Regular cardiac myocyte (primary cell): ENCODE measurements at places on chromosomes 16 and 17. TPM values are rescaled to one million over a fixed set of nuclear protein-coding genes. Genes with fewer than 3 reads are reported as not detected.

The LRRC46 gene
- 0.19 TPM in 1 of 2 replicates, not detected in the other for total RNA-seq

The KRTAP4-1 gene
- not detected in 2 replicates for total RNA-seq

The KRT31 gene
- not detected in 2 replicates for total RNA-seq

The CPNE7 gene
- 8.2 and 11.3 TPM in 2 replicates for total RNA-seq

The RAB34 gene
- 154 and 167 TPM in 2 replicates for total RNA-seq

The TP53TG3F gene
- total RNA-seq: not detected in 2 replicates

The C17orf50 gene
- total RNA-seq: not detected in 2 replicates

The KLHL11 gene
- 31.3 and 47.0 TPM in 2 replicates for total RNA-seq

The VMO1 gene
- 0.38 TPM in 1 of 2 replicates, not detected in the other for total RNA-seq

The SKAP1 gene
- 0.56 TPM in 1 of 2 replicates, not detected in the other for total RNA-seq

The HSD17B2 gene
- 0.38 and 0.85 TPM in 2 replicates for total RNA-seq

The HGS gene
- 74.6 and 77.2 TPM in 2 replicates for total RNA-seq

The GNAO1 gene
- total RNA-seq: under 0.01 and 0.19 TPM in 2 replicates

The ARHGDIG gene
- total RNA-seq: 0.85 TPM in 1 of 2 replicates, not detected in the other

The HOXB8 gene
- total RNA-seq: under 0.01 TPM in 2 replicates

The CHST5 gene
- not detected in 2 replicates for total RNA-seq

The C1QTNF8 gene
- total RNA-seq: not detected in 2 replicates
